NCI-H1694 treated with DMSO at 0.1 percent for 48 hours (cell line): ENCODE measurements at places on chromosomes 5 and 9.

DNA sequence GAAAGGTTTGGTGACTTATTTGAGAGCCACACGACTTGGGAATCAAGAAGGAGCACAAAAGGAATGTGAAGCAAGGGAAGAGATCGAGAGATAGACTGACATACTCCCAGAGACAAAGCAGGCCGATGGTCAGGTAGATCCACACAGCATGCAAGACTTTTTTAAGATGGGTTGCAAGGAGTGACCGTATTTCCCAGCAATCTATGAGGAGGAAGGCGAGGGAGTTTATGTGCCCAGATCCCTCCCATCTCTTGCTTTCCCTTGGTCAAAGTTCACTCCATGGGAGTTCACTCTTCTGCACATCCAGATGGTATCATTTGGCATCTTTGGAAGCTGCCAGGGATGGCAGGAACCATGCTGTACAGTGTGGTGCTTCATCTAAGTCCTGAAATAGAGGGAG lies 148.9 kb downstream of the RMI1 start:
- no peak for DNase-seq

DNA sequence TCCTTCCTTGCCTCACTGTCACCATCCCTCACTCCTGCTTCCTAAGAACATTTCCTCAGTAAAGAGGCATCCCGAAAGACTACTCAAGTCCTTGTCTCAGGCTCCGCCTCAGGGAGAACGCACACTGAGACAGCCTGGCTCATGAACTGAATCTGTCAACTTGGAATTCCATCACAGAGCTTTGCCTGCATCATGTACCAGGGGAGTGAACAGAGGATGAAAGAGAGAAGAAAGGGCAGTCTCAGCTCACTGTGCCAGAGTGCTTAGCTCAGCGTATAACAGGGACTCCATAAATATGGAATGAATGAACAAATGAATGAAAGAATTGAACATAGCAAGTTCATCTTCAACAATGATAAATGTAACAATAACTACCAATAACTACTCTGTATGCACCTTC lies 68.7 kb upstream of the SLC1A3 start:
- DNase-seq = no peak

DNA sequence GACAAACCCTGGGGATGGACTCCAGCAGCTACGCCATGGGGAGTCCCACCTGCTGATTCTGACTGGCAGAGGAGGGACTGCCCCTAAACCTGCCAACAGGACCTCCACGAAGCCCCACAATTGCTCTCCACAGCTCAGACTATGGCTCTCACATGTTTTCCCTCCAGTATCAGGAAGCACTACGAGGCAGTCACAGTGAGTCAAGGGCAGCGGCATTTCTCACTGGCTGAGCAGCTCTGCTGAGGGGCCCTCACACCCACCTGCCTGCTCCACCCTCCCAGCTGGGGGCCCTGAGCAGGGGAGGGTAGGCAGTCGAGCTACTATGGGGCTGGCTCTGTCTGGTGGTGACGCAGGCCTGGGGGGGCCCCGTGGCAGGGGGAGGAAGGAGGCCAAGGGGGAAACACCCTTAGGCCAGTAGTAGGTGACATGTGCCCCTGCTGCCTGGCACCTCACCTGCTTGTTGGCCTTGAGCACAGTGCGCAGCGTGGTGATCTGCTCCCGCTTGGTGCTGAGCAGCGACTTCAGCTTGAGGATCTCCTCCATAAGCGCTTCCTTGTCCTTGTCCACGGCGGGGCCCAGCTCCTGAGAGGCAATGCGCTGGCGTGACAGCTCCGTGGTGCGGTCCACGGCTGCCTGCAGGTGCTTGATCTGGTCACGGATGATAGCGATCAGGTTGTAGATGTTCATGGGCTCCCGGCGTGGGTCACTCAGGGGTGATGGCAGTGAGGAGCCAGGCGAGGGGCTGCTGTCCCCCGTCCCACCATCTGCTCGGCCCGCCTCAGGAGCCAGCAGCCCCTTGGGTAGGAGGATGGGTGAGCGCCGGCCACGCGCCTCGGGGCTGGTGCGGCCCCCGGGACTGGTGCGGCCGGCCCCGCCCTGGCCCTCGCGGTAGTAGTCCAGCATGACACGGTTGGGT lies 46.3 kb downstream of the BICD2 start:
- no peak for DNase-seq

DNA sequence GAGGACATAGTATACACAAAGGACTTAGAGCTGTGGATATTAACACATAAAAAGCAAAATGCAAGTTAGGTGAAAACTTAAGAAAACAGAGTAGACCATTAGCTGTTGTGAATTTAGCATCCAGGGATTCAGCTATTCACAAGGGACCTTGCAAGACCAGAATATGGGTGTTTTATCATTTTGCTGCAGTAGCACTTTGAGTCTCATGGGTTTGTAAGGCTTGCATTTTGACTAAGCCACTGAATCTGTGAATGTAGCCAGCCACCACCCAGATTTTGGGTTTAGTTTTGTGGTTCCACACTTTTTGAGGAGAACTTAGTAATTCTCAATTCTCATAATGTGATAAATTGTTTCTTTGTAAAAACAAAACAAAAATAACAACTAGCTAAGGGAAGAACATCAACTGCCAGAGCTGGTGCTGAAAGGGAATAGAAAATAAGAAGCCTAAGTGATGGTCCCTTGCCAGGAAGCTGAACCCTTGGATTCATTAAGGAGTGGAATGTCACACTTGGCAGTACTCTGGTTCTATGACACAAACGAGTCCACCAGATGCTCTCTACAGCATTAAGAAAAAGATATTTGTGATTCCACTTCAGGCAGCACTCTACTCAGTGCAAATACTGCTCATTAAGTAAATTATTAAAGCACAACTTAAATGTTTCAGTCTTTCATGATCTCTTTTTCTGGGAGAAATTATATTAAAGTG lies 557.4 kb upstream of the ZNF462 start:
- no peak for DNase-seq

GRCh38 chr5:15321776-15322175 lies 178.2 kb upstream of the FBXL7 start:
- DNase-seq = no peak

GRCh38 chr9:1939926-1940368 lies 75.2 kb upstream of the SMARCA2 start:
- DNase-seq = peak; percentile 78

DNA sequence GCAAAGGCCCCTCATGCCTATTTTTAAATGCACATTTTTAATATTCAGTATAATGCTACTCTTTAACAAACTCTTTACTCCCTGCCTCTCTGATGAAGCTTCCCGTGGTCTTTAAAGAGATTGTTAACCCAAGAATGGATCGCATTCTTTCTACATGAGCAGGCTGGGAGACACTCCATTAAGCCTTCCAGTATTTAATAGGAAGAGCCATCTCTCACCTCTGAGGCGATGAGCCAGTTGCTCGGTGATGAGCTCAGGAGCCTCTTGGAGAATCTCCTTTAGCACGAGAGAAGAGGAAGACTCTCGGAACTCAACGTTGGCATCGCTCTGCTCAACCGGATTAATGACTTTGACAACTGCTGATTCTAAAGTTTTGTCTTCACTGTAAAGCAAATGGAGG lies 59.6 kb downstream of the PRUNE2 start:
- DNase-seq = no peak

DNA sequence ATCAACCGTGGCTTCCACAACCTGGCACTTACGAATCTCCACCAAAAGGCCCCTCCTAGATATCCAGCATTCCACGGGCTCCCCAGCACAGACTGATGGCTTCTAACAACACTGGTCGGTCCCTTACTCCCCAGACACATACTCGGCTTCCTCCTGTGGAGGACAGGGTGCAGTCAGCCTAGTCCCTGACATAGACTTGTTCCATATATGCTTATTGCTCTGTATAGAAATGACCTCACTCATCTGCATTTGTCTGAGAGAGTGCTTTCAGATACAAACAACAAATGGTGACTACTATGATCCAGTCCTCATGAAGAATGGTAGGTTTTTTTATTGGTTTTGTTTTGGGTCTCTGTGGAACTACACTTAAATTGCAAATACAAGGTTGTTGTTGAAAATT lies 72.4 kb downstream of the TMEM215 start:
- no peak for DNase-seq

- DNase-seq = no peak
Measured at GRCh38 chr5:135066781-135067180, 32.8 kb upstream of the PITX1 start.

DNA sequence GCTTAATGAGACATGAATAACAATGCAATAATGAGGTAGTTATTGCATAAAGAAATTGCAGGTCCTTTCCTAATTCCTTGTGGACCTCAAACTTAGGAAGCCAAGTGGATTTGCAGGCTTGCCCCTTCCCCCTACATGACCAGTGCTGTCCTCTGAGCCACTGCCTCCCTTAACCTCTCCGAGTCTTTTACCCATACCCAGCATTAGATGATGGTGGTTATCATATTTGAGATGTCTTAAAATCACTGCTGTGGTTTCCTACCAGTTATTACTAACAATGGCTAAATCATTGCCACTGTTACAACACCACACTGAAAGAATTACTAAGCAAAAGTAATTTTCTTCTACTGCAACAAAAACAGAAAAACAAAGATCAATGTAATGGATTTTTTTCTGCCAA lies 170.8 kb downstream of the EDIL3 start:
- no peak for DNase-seq

- no peak for DNase-seq
Measured at GRCh38 chr5:173786286-173787187, 101.6 kb upstream of the CPEB4 start.

- DNase-seq = no peak
Measured at GRCh38 chr5:146599261-146599660, 83.3 kb upstream of the GPR151 start.

DNA sequence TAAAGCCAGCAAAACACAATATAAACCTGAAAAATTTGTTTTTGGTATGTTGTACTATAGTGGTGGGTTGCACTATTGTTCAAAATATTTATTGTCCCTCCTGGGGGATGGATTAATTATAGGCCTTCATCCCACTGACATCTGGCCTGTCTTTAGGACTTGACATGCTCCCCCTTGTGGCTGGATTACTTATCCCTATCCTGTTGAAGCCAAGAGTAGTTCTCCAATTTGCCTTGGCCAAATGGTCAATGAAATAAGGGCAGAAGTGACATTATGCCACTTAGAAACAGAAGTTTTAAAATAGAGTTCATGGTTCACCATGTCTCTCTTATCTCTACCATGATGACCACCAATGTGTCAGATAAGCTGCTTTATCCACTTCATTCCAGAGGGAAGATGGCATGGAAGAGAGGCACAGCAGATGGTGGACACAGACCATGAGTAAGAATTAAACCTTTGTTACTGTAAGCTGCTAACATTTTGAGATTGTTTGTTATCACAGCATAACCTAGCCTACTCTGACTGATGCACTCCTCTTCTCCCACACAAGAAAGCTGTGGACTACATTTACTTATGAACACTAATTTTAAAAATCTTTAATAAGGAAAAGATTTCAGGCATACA lies 29.2 kb upstream of the ARHGEF28 start:
- peak; percentile 17 for DNase-seq

DNA sequence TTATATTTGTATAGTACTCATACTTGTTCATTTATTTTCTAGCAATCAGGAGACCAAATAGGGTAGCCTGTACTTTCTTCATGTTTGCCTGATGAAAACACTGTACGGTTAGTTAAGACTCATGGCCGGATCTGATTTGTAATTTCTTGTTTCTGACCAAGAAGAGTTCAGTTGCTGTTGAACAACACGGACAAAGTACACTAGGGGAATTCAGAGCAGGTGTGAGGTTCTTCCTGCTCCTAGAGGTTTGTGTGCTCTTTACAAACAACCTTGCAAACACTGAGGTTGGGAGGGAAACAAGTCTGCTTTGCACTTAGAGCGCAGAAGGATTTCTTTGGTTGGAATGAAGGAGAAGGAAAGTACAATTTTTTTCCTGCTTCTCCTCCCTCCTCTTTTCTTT lies 69.7 kb downstream of the TRIO start:
- DNase-seq = no peak

- DNase-seq = no peak
Measured at GRCh38 chr5:109743041-109743531, 53.4 kb downstream of the MAN2A1 start.

- DNase-seq = no peak
Measured at GRCh38 chr5:103021314-103021713, 98.6 kb downstream of the GIN1 start.

- no peak for DNase-seq
Measured at GRCh38 chr9:124146031-124146561, 111.7 kb upstream of the NEK6 start.

DNA sequence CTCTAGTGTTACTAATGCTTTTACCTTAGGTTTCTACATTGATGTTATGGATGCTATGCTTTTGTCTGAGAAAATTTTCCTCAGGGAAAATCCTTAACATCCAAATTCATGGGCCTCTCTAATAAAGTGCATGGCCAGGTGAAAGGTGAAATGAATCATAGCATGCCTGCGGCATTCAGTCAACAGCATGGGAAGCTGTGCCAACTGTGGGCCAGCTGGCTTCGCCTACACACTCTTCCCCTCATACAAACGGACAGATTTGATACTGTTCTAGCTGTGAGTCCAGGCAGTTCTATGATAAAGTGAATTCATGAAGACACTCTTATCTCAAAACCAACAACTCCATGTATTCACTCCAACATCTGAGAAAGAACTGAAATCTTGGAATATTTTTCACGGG lies 374.1 kb downstream of the PLK2 start:
- DNase-seq = no peak

- no peak for DNase-seq
Measured at GRCh38 chr9:127269449-127269848, 4.9 kb downstream of the GARNL3 start.

DNA sequence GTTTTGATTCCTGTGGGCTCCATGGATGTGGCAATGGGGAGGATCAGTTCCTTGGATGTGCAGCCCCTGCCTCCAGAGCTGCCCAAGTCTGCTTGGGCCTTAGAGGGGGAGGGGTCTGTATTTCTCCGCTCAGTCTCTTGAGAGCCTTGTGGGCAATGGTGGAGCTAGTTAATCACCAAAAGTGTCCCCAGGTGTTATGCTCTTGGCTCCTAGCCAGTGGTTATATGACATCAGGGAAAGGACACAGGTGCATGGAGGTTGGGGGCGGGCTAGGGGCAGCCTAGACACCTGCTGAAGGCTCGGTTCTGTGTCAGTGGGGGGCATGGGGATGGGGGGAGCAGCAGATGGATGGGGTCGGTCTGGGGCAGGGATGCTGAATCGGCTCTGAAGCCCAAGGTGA lies 12.4 kb upstream of the ARAP3 start:
- no peak for DNase-seq

DNA sequence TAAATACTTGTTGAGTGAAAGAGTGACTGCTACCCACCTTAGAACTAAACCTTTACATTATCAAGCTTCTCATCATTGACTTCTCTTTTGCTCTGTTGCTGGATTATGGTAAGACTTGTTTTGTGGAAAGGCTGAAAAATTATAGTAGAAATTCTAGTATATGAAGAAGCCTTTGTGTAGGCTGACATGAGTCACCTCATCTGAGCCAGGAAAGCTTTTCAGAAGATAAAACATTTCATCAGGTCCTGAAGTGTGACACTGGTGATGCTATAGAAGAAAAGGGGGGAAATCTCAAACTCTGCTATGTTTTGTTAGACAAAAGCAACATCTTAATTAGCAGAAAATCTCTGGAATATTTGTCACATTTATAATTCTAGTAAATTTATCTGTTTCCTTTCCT lies 18.4 kb upstream of the SLC44A1 start:
- no peak for DNase-seq

- no peak for DNase-seq
Measured at GRCh38 chr9:105338308-105338707, 93.9 kb downstream of the SLC44A1 start.

- DNase-seq = no peak
Measured at GRCh38 chr5:142107036-142107735, 1.4 kb upstream of the NDFIP1 start.

GRCh38 chr5:178289438-178289837 lies 56.8 kb upstream of the PHYKPL start:
- no peak for DNase-seq

- DNase-seq = no peak
Measured at GRCh38 chr5:122144236-122144635, 14.9 kb downstream of the ZNF474 start.
